ENCODE measurements at places on chromosomes 3 and 15.

DNA sequence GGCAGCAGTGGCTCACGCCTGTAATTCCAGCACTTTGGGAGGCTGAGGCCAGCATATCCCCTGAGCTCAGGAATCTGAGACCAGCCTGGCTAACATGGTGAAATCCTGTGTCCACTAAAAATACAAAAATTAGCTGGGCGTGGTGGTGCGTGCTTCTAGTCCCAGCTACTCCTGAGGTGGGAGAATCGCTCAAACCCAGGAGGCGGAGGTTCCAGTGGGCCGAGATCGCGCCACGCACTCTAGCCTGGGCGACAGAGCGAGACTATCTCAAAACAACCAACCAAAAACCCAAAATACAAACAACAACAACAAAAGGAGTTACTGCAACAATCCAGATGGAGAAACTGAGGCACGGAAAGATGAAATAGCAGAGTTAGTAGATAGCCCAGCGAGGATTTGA lies 35.4 kb downstream of the SAXO2 start:
- DNase-seq = no peak

- no peak for DNase-seq
Observed at GRCh38 chr15:32636908-32637567, 4.5 kb upstream of the SCG5 start.

DNA sequence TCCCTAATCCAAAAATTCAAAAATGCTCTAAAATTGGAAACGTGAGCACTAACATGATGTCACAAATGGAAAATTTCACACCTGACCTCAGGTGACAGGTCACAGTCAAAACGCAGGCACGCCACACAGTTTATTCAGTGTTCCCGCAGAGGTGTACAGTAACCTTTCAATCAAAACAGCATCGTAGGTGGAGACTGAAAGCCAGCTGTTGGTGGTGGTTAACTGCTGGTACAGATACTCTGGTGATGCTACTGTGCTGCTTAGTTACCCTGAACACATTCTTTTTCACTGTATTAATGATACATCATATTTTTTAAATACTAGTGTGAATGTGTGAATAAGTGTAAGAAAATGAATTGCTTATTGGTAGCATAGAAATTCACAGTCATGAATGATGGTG lies 23.8 kb downstream of the RAB11A start:
- DNase-seq = no peak

DNA sequence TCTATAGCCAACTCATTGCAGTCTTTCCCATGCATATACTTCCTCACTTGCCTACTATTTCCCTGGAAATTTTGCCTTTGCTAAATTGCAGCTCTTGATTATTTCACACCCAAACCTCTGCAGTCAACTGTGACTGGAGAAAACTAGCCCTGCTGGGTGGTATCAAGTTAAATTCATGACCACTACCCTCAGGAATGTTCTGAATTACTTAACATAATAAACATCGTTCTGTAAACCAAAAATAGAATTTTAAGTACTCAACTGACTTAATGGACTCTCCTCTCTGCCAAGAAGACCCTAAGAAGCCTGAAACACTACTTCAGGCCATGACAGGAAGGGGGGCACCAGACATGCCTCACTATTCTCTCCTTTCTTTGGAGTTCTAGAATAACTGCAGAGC lies 1278.0 kb upstream of the GBE1 start:
- no peak for DNase-seq

GRCh38 chr3:127363171-127363570 lies 75.3 kb upstream of the PRR20G start:
- DNase-seq = no peak

GRCh38 chr15:38134252-38134651 lies 118.4 kb upstream of the SPRED1 start:
- no peak for DNase-seq

- DNase-seq = no peak
Observed at GRCh38 chr3:139548801-139549200, 9.3 kb upstream of the RBP1 start.

GRCh38 chr3:37099469-37099868 lies 74.9 kb downstream of the LRRFIP2 start:
- DNase-seq = no peak

GRCh38 chr3:8777978-8778267 lies 8.5 kb upstream of the OXTR start:
- DNase-seq = no peak

DNA sequence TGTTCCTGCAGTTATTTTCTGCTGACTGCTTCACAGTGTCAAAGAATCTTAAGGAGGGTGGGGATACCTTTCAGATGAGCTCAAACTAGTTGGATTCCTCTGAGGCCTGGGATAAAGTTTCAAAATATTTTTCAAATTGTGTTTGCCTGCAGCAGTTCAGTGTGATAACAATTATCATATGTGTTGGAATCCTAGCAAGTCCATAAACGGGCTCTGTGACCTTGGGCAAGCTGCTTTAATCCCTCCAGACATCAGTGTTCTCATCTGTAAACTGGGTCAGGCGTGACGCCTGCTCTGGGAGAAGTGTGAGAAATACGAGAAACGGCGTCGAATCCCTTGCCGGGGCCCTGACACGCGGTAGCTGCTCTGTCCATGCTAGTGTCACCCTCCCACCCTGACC lies 153.5 kb downstream of the UACA start:
- DNase-seq = no peak

GRCh38 chr15:68528626-68529290 lies 50.0 kb upstream of the CORO2B start:
- DNase-seq = no peak

DNA sequence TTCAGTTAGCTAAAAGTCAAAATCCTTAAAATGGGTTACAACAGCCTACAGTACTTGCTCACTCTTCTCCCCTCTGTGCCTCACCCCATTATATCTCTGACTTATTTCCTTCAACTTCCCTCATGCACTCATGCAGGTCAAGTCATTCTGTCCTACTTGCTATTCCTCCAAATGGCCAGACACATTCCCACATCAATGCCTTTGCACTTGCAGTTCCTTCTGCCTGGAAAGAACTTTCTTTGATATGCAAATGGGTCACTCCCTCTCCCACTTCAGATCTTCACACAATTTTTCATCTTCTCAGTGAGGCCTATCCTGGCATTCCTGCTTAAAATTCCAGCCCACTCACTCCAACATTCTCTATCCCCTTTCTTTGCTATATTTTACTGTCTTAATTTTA lies 547.2 kb upstream of the TGFBR2 start:
- DNase-seq = no peak

- DNase-seq = no peak
Observed at GRCh38 chr3:128296469-128297251, 143.4 kb downstream of the EEFSEC start.

GRCh38 chr3:141343077-141343476 lies 25.2 kb upstream of the ZBTB38 start:
- no peak for DNase-seq

DNA sequence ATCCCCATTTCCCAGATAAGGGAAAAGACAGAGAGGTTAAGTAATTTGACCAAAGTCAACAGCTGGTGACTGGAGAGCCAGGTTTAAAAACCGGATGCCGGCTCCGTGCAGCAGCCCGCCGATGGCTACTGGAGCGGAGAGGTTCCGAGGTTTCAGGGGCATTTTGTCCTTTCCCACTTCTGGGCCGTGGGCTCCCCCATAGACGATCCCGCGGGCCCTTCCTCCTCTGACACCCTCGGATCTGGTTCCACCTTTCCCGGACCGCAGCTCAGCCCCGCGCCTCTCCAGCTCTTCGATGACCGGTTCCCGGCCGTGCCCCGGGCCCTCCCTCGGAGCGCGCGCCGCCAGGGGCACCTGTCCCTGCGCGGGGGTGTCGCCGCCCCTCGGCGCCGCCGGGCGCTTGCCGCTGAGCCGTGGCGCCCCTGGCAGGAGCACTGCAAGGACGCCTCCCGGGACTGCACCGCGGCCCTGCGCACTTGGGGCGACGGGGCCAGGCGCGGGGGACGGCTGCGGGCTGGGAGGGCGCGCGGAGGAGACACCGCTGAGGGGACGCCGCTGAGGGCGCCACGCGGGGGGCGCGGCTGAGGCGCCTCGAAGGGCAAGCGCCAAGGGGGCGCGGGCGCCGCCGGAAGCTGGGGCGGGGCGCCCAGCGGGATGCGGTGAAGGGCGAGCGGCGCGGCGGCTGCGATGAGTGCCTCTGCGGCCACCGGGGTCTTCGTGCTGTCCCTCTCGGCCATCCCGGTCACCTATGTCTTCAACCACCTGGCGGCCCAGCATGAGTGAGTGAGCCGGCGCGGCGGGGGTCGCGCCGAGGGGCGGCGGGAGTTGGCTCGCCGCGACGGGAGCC lies at the start of gene TM6SF1:
TM6SF1 (plus strand) TSS at position 652 of the 847 bp plus-strand sequence; CDS start at position 688, 36 bp downstream.
- no peak for DNase-seq

DNA sequence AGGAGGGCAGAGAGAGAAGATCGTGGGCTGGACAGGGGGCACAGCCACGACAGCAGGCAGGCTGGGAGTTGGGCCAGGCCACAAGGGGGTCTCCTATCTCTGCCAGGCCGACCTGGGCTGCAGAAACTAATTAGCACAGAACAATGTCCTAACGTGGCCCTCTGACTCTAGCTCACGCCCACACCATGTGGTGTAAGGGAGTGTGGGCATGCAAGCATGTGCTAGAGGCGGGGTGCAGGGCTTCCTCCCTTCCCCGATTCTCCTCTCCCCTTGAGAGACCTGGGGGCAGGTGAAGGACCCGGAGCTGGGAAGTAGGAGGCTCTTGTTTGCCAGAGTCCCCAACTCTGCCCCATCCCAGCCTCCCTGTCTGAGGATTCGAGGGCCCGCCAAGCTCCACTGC lies 65.5 kb downstream of the LINGO1 start:
- DNase-seq = no peak

DNA sequence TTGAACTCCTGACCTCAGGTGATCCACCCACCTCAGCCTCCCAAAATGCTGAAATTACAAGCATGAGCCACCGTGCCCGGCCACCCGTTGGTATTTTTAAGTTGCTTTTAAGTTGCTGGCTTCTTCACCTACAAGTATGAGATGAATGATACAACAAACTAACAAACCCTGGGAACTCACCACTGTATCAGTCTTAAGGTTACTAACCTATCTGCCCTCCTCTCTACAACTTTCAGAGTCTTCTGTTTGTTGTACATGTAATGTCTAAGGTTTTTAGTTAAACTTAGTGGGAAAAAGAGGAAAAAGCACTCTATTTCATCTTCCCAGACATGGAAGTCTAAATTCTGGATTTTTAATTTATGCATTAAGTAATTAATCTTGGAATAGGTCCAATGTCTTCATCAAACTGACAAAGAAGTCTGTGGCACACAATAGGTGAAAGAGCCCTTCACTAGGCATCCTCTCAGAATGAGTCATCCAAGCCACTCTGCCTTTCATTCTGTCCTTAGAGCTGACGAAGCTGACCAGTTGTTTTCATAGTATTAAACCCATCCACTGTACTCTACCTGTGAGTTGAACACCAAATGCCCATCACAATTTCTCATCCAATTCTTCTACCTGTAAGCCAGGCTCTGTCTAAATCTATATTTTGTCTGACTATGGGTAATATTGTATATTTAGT lies 936.1 kb downstream of the TUSC7 start:
- DNase-seq = no peak

- DNase-seq = no peak
Observed at GRCh38 chr15:23897531-23897930, 210.4 kb upstream of the NDN start.

DNA sequence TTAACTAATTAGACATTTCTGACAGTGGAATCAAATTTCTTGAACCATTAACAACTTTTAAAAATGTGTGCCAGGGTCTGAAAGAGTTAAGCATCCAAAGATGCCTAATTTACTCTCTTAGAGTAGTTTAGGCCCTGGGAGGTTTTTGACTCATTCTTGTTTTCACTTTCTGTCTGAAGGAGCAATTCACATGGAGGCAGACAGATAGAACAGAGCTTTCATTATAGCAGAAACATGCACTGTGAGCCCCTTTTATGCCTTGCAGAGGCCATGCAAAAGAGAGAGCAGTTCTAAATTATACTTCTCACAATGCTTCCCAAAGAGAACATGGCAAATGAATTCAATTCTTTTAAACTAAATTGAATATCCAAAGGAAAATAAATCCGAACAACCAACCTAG lies 554.8 kb downstream of the MFSD1 start:
- no peak for DNase-seq

- DNase-seq = no peak
Observed at GRCh38 chr3:124156866-124157712, 165.2 kb upstream of the ROPN1 start.

- DNase-seq = no peak
Observed at GRCh38 chr15:40327457-40327856, 4.0 kb downstream of the INAFM2 start.
